ENCODE measurements at places on chromosomes 13 and 19.
A peak's percentile ranks its signal among the peaks of the same experiment; 100 is the strongest.

- DNase-seq, result peak; percentile 37
Observed at GRCh38 chr19:42066075-42066754, 3.8 kb downstream of the GRIK5 start.

DNA sequence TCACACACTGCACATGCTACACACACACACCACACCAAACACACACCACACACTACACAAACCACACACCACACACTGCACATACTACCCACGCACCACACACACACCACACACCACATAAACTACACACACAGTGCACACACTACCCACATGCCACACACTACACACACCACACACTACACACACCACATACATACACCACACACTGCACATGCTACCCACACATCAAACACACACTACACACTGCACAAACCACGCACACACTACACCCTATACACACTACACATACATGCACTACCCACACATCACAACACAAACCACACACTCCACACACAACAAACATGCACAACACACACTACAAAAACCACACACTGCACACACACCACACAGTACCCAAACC lies 6.0 kb downstream of the MAG start:
- DNase-seq, result no peak

- peak; percentile 63 for DNase-seq
Observed at GRCh38 chr19:40662925-40663694, 27.3 kb downstream of the NUMBL start.

GRCh38 chr13:97273341-97273831 lies 51.3 kb downstream of the MBNL2 start:
- peak; percentile 56 for DNase-seq

GRCh38 chr13:21949818-21950429 lies 279.1 kb downstream of the FGF9 start:
- no peak for DNase-seq

DNA sequence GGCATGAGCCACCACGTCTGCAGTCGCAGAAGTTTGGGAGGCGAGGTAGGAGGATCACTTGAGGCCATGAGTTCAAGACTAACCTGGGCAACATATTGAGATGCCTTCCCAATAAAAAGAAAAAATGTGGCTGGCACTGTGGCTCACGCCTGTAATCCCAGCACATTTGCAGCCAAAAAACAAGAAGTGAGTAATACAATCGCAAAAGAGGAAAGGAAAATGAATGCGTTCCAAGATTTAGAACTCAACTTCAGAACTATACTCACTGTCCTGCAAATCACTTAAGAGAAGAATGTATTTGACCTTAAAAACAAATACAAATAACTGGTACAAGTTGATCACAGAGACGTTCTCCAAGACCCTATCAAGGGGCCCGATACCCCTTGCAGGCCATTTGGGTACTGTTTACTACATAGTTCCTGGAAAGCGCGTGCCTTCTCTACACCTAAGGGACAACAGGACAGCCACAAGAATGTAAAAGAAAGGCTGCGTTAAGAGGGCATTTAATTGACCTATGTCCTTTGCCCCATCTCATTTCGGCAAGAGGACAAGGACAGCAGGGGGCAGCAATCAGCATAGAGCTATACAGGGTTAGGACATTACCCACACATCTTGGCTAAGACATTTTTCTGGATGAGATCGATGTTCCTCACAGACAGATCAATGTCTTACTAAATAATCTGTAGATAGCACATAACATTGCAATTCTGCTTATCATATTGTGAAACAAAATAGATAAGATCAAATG lies 41.3 kb downstream of the FLT3 start:
- DNase-seq, result no peak

DNA sequence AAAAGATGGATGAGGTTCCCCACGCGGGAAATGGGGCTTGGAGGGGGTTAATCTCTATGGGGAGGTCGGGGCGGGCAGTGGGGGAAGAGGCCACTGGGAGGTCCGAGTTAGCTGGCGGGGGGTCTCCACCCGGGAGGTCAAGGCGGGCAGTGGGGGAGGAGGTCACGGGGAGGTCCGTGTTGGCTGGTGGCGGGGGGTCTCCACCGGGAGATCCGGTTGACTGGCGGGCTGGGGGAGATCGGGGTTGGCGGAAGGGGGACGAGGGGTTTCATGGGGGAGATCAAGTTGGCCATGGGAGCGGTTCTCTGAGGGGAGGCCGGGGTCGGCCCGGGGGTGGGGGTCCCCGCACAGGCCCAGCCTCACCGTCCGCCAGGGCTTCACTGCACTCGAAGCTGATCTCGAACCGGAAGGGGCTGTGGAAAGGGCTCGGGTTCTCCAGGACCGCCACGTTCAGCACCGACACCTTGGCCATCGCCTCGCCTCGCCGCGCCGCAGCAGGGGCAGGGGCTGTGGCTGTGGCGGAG lies 342 bp downstream of the ASF1B start:
- no peak for DNase-seq

Measured in NCI-H1048 (cell line).